ENCODE measurements at places on chromosomes 2 and 18.

DNA sequence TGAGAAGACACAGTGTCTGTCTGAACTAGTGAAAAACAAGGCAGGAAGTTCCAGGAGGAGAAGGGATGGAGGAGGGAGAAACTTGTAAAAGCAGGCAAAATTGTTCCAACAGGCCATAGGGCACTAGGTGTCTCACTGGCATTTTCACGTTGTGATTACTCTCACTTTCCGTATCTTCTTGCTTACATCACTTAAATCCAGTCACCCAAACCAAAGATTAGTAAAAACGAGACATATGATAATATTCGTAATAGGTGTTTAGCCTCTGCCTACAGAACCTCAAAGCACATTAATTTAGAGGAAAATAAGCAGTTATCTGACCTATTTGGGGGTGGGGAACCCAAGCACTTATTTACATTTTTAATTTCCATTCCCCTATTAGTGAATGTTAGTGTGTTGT is 78.3 kb downstream of the POU3F3 start:
- DNase-seq = no peak
- no peaks in the 10 kb centered on the region for H3K4me1 ChIP-seq
- H3K27me3 ChIP-seq = peaks cover 3% of the 10 kb centered on the region
- no peak overlapping the region for H3K4me3 ChIP-seq

- H3K4me1 ChIP-seq = no peaks in the 10 kb centered on the region
- peaks cover 72% of the 10 kb centered on the region for H3K36me3 ChIP-seq
- no peak for DNase-seq
- no peaks in the 10 kb centered on the region for H3K27me3 ChIP-seq
- no peak overlapping the region for H3K4me3 ChIP-seq
Measured at GRCh38 chr18:13107074-13107473, 111.5 kb upstream of the LDLRAD4 start.

GRCh38 chr2:209463226-209463625 is 39.4 kb downstream of the MAP2 start:
- H3K27ac ChIP-seq = no peak overlapping the region
- no peaks in the 10 kb centered on the region for H3K36me3 ChIP-seq
- no peak for DNase-seq
- no peaks in the 10 kb centered on the region for H3K4me1 ChIP-seq

DNA sequence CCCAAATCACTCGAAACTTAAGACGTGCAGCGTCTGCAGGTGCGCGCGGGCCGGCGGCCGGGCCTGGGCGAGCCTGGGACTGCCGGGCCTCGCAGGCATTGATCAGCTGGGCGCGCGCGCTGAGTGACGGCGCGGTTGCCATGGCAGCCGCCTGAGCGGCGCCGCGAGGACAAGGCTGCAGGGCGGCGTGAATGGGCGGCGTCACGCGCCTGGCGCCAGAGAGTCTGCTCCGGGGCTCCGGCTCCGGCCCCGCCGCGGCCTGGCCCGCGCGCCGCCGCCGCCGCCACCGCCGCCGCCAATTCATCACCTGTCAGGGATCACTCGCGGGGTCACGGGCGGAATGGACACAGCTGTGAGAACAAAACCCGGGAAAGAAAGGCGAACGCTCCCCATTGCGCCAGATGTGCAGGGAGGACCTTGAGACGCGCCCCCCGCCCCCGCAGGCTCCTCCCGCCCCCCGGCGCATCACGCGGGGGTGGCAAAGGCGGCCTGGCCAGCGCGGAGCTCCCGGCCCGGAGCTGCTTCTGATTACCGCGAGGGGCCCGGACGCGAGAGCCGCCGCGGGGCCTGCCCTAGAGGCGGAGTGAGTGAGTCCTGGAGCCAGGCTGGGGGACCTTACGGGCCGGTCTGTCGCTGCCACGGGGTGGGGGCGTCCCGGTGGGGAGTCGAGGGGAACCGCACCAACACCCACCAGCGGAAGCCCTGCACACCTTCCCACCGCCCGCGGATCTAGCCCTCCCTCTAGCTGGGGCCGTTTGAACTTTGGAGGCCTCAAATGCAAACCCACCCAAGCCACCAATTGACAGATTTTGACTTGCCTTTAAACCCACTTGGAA is 2.9 kb upstream of the ID2 start:
- H3K36me3 ChIP-seq = peaks cover 34% of the 10 kb centered on the region
- peak; percentile 85 for DNase-seq
- peak overlapping the region; percentile 86 for H3K27ac ChIP-seq

All from naive thymus-derived CD8-positive, alpha-beta T cell (primary cell).